ENCODE measurements at places on chromosomes 3 and 15. TPM values are rescaled to one million over a fixed set of nuclear protein-coding genes. Genes with fewer than 3 reads are reported as not detected.

SV2B gene
- total RNA-seq, result 1.2 TPM

SPRED1 gene
- 30.0 TPM for total RNA-seq

GOLGA6L7 gene
- total RNA-seq, result not detected

NOX5 gene
- total RNA-seq, result 0.12 TPM

ST3GAL6 gene
- 6.1 TPM for total RNA-seq

TEX55 gene
- total RNA-seq, result not detected

EDC3 gene
- 16.0 TPM for total RNA-seq

NANOGP8 gene
- not detected for total RNA-seq

RAB11A gene
- total RNA-seq, result 123 TPM

ZNF619 gene
- 4.6 TPM for total RNA-seq

UBA7 gene
- total RNA-seq, result 33.1 TPM

LPP gene
- total RNA-seq, result 2,088 TPM

PSMD6 gene
- 75.7 TPM for total RNA-seq

PIGZ gene
- total RNA-seq, result 15.3 TPM

DNA sequence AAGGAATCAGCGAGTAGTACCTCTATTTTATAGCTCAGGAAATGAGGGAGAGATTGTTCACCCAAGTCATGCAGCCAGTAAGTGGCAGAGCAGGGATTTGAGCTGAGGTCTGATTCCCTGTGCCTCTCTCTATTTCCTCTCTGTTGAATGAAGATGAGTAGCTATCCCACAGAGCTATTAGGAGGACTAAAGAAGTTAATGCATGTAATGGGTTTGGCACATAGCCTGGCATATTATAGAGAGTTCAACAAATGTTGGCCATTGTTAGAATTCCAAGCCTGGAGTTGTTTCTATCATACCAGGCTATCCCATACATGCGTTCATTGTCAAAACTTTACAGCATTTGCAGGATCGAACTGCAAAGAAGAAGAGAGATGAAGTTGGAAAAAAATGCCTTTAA lies 21.8 kb upstream of the KLHL6 start:
- ATAC-seq, result no peak

- no peak for ATAC-seq
Observed at GRCh38 chr15:40958723-40959122, 5.5 kb downstream of the CHAC1 start.

DNA sequence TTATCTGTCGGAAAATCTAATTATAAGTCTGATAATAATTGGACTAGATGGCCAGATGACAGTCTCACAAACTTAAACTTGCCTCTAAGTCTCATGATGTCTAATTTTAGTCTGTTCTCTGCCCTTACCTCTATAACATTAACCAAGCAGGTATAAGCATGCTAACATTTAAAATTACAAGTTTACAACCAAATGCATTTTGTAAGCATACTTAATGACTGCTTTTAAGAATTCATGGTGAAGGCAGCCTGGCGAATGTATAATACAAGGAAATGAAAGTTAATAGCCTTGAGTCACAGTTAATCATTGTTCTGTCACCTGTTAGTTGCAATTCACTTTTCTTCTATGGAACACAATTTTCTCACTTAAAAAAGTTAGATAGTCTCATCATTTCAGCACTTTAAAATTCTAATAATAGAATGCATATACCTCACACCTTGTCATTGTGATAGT lies 16.5 kb downstream of the BCHE start:
- no peak for ATAC-seq

GRCh38 chr3:124276539-124277143 lies 284.7 kb upstream of the ROPN1 start:
- ATAC-seq, result no peak

GRCh38 chr3:34312684-34313083 lies 514.3 kb downstream of the PDCD6IP start:
- ATAC-seq, result no peak

- no peak for ATAC-seq
Observed at GRCh38 chr15:38463893-38464292, 10.0 kb downstream of the FAM98B start.

GRCh38 chr15:50128266-50128665 lies 9.2 kb upstream of the ATP8B4 start:
- no peak for ATAC-seq

DNA sequence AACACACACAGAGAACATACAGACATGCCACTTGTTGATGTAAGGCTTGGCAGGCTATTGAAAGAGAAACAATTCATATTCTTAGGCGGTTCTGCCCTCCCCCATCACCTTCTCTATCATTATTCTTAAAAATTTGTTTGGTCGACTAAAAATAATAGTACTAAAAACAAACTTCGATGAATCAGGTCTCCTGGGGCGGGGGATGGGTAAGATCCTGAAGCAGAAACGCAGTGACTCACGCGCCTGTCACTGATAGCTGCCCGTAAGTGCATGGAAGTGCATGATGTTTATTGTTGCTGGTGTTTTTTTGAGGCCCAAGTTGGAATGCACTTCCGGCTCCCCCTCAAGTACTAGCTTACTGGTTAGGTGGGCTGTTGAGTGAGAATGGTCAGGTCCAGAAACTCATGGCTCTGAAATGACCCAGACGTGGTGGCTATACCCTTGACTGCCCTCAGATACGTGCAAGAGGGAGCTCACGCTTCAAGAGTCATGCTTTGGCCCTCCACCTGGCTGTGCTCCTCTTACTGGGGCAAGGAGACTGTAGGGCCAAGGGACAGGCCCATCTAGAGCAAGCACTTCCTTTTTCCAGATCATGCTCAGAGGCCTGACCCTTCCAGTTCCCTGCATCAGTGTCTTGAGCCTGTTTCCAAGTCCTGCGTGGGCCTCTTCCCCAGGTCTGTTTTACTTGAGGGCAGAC lies 10.9 kb downstream of the SMAD3 start:
- ATAC-seq, result no peak

GRCh38 chr3:72196377-72196929 lies 411.5 kb upstream of the PROK2 start:
- no peak for ATAC-seq

- no peak for ATAC-seq
Observed at GRCh38 chr15:31256378-31257265, 70.0 kb upstream of the KLF13 start.

DNA sequence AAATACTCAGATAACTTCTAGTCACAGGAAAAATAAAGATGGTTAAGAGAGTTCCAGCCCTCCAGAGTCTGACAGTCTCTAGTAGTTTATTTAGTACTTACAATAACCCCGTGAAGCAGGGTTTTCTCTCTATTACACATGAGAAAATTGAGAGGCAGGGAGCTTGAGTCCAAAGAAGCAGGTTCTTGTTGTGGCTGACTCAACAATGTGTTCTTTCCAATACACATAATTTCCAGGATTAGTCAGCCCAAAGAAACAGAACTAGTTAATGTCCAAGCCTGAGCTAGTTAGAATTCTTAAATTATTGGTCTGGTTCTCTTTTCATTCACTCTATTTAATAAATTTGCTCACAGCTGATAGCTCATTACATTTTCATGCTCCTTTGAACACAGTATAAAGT lies 49.9 kb downstream of the ALDH1A2 start:
- ATAC-seq, result no peak

DNA sequence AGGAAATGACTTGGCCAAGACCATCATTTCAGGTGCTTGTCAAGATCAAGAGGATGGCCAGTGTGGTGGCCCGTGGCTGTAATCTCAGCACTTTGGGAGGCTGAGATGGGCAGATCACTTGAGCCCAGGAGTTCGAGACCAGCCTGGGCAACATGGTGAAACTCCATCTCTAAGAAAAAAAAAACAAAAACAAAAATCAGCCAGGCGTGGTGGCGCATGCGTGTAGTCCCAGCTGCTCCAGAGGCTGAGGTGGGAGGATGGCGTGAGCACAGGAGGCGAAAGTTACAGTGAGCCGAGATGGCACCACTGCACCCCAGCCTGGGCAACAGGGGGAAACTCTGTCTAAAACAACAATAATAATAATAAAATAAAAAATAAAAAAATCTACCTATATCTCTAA lies 15.0 kb downstream of the CRABP1 start:
- no peak for ATAC-seq

GRCh38 chr3:95218484-95218883 lies 1155.6 kb downstream of the NSUN3 start:
- no peak for ATAC-seq

- ATAC-seq, result peak; percentile 58
Observed at GRCh38 chr15:48112242-48112641, 8.5 kb upstream of the SLC24A5 start.

GRCh38 chr3:116051586-116051985 lies 393.7 kb downstream of the LSAMP start:
- no peak for ATAC-seq

DNA sequence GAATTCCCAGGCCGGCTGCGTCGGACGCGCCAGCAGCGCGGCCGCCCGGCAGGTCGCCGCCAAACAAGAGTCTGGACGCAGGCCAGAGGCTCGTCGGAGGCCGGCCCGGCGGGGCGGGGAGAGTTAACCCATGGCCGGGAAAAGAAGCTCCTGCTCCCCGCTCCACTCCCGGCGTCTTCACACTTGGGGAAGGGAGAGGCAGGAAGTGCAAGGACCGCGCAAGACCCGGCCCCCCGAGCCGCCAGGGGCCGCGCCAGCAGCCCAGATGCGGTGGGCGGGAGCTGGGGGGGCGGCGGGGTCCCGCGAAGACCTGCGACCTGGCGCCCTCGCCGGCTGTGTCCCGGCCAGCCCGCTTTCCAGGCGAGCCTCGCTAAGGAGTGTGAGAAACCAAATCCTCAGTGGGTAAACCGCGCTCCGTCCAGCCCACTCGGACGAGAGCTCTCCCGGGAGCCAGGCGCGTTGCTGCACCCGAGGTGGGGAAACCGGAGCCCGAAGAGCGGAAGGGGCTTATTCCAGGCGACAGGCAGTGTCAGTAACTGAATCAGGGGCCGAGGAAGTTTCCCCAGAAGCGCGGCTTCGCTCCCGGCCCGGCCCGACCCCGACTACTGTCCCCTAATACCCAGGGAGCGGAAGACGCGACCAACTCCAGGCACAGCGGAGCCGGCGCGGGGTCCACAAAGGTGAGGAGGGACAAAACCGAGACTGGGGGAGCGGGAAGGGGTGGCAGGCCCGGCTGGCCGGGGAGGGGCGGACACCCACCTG lies 721 bp downstream of the ADAMTS7 start:
- peak; percentile 32 for ATAC-seq

DNA sequence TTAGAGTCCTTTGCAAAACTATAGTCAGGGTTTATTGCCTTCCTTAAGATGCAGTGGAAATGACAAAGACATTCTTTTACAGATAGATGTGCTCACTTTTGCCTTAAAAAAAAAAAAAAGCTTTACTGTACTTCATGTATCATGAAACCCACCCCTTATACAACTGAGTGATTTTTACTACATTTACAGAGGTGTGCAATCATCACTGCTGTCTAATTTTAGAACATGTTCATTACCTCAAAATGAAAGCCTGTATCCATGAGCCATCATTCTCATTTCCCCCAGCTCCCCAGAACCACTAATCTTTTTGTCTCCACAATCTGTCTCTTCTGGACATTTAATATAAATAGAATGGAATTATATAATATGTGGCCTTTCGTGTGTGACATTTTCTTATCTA lies 111.9 kb downstream of the NR1I2 start:
- no peak for ATAC-seq

- no peak for ATAC-seq
Observed at GRCh38 chr15:41801850-41802455, 25.9 kb upstream of the JMJD7 start.

- ATAC-seq, result peak; percentile 2
Observed at GRCh38 chr3:171809611-171809860, 747 bp downstream of the PLD1 start.

DNA sequence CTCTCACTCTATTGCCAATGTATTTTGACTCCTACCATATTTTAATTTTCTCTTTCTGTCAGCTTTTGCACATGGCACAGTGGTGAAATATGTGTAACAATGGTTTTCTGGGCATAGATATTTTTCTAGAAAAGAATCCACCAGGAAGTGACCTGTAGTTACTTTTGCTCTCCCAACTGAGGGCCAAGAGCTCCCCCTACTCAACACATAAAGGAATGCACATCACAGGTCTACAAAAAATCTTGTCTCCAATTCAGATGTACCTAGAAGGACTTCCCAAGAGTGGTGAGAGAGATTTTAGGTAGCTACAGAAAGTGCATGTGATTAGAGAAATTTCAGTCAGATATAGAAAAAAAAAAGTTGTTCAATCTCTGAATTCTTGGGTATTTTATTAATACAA lies 15.6 kb downstream of the CPA3 start:
- ATAC-seq, result no peak

- ATAC-seq, result no peak
Observed at GRCh38 chr3:117120014-117120413, 410.4 kb downstream of the TUSC7 start.

DNA sequence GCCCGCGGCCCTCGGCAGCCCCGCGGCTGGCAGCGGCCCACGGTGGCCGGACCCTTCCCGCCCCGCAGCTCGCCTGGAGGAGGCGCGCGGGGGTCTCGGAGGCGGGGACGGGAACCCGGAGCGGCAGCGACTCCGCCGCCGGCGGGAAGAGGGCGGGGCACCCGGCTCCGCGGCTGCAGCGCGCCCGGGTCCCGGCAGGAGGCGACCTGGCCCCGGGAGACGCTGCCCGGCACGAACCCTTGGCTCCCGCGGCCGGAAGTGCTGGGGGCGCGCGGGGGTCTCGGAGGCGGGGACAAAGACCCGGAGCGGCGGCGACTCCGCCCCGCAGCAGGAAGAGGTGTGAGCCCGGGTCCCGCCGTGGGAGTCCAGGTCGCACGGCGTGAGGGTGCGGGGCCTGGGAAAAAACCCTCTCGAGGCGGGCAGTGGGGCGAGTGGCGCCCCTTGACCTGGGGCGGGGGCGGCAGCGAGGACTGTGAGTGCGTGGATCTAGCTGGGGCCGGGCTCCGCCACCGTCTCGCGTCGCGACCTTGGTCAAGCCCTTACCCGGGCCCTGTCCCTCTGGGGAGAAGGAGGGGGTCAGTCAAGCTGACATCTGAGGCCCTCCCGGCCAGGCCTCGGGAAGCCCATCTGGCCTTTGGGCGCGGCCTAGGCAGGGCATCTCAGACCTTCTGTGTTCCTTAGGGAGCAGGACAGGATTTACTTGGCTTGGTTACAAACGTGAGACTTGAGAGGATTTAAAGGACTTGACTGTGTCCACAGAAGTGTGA lies at the start of gene CIB2:
Gene CIB2, minus strand, starts transcription at position 151 of the 767 bp plus-strand sequence. CDS start 230 bp downstream, outside the sequence.
- peak; percentile 93 for ATAC-seq

GRCh38 chr3:58041826-58042324 lies 33.7 kb downstream of the FLNB start:
- no peak for ATAC-seq

GRCh38 chr3:11611341-11611799 lies 32.3 kb downstream of the VGLL4 start:
- ATAC-seq, result no peak

GRCh38 chr3:23175341-23176083 lies 27.6 kb upstream of the UBE2E2 start:
- no peak for ATAC-seq

GRCh38 chr15:31259562-31260252 lies 66.9 kb upstream of the KLF13 start:
- no peak for ATAC-seq

DNA sequence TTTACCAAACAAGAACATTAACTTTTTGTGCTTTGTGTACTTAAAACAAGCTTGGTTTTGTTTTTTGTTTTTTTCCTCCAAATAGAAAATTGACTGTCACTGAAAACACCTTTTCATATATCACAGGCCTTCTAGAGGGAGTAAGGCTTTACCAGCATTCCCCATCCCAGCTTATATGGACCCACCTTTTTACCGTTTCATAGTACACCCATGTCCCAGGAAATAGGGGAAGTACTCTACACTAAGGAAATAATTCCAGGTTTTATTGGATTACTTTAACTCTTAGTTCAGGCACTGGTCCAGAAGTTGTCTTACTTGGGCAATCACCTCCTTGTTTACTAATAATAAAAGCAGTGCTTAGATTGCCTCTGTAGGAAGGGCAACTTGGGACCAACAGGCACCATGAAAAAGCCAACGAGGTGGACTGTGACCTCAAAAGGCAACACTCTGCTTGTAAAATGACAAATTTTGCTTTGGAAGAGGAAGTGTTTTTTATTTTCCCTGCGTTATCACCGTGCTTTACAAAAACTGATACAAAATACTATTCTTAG lies 26.2 kb downstream of the HMG20A start:
- ATAC-seq, result no peak
